CD8-positive, alpha-beta memory T cell (primary cell): ENCODE measurements at places on chromosomes 1 and 21. TPM values are rescaled to one million over a fixed set of nuclear protein-coding genes. Genes with fewer than 3 reads are reported as not detected.

DNA sequence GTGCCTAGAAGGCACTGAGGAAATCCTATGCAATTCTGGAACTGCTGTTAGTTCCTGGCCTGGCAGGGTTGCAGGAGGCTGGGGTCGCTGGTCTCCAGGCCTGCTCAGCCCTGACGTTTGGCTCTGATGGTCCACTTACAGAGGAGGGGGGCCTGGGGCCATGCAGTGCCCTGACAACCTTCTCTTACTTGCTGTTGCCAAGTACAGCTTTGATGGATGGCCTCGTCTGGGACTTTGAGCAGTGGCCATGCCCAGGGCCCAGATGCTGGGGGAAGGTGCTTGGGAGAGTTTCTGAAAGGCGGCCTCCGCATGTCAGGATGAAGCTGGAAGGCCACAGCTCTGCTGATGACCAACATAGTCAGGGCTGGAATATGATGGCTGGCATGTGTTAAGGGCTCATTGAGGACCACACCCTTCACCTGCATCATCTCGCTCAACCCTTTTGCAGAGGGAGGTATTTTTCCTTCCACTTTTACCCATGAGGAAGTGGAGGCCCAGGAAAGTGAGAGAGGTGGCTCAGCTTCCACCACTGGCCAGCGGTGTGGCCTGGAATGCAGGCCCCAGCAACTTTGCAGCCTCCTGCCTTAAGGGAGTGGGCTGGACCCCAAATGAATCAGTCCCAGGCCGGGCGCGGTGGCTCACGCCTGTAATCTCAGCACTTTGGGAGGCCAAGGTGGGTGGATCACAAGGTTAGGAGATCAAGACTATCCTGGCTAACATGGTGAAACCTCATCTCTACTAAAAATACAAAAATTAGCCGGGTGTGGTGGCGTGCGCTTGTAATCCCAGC lies 34.7 kb upstream of the LRRC3 start:
- H3K27ac ChIP-seq: no peak overlapping the region
- no peaks in the 10 kb centered on the region for H3K27me3 ChIP-seq
- DNase-seq: no peak
- H3K4me3 ChIP-seq: no peak overlapping the region

GRCh38 chr1:185668013-185668412 lies 66.2 kb upstream of the HMCN1 start:
- no peaks in the 10 kb centered on the region for H3K36me3 ChIP-seq
- DNase-seq: no peak
- no peaks in the 10 kb centered on the region for H3K27me3 ChIP-seq
- no peak overlapping the region for H3K27ac ChIP-seq
- no peak overlapping the region for H3K4me3 ChIP-seq
- H3K4me1 ChIP-seq: no peaks in the 10 kb centered on the region

GRCh38 chr1:186566140-186566855 lies 105.4 kb upstream of the PDC start:
- no peak overlapping the region for H3K4me3 ChIP-seq
- no peaks in the 10 kb centered on the region for H3K27me3 ChIP-seq
- no peaks in the 10 kb centered on the region for H3K36me3 ChIP-seq
- no peaks in the 10 kb centered on the region for H3K4me1 ChIP-seq
- H3K27ac ChIP-seq: no peak overlapping the region
- DNase-seq: no peak

GRCh38 chr21:31974454-31974985 lies 101.7 kb downstream of the HUNK start:
- no peaks in the 10 kb centered on the region for H3K36me3 ChIP-seq
- H3K4me1 ChIP-seq: no peaks in the 10 kb centered on the region
- H3K27me3 ChIP-seq: no peaks in the 10 kb centered on the region
- H3K4me3 ChIP-seq: no peak overlapping the region
- DNase-seq: peak; percentile 7
- no peak overlapping the region for H3K27ac ChIP-seq

DNA sequence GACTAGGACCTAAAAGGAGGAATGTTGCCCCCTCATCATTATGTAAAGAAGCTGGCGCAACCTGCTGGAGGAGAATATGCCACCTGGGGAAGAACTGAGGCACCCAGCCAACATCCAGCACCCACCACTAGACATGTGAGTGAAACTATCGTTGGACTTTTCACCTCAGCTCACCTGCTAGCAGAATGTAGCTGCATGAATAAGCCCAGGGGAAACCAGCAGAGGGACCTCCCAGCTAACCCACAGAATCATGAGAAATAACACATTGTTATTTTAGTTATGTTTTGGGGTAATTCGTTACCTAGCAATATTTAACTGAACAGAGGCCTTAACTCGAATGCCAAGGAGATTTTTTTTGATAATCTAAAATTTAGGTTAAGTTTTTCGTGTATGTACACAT lies 542.5 kb upstream of the DAB1 start:
- no peaks in the 10 kb centered on the region for H3K36me3 ChIP-seq
- no peak overlapping the region for H3K4me3 ChIP-seq
- H3K27ac ChIP-seq: no peak overlapping the region
- H3K27me3 ChIP-seq: no peaks in the 10 kb centered on the region

DNA sequence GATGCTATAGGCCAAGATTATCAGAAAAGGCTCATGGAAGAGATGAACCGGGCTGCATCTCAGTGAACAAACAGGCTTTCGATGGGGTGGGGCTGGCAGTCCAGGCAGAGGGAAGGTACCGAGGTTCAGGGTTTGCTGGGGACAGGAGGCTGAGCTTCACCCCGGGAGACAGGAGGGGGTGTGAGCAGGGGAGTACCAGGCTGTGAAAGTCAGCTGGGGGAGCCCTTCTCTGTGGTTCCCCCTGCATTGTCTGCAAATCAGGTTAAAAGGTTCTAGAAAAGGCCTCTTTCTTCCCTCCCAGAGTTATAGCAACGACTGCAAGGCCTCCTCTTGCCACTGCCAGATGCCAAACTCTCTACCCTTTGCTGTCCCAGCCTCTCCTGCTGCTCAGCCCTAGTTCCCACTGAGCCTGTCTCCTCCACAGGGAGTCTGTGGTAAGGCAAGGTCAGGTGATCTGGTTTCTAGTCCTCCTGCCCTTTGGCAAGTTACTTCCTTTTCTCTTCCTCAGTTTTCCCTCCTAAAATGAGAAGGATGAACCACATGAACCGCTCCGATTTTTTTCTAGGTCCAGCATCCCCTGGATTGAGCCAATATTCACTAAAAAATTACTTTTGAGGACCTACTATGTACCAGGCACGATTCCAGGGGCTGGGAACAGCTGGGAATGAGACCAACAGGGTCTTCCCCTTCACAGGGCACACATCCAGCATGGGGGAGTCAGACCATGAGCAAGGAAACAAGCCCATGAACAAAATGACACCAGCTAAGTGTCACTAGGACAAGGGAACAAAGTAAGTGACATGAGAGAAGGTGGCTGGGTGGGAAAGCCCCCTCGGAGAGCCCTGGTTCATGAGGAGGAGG lies 7.2 kb downstream of the LAD1 start:
- DNase-seq: no peak
- H3K27ac ChIP-seq: no peak overlapping the region
- peaks cover 6% of the 10 kb centered on the region for H3K27me3 ChIP-seq
- no peak overlapping the region for H3K4me3 ChIP-seq

DNA sequence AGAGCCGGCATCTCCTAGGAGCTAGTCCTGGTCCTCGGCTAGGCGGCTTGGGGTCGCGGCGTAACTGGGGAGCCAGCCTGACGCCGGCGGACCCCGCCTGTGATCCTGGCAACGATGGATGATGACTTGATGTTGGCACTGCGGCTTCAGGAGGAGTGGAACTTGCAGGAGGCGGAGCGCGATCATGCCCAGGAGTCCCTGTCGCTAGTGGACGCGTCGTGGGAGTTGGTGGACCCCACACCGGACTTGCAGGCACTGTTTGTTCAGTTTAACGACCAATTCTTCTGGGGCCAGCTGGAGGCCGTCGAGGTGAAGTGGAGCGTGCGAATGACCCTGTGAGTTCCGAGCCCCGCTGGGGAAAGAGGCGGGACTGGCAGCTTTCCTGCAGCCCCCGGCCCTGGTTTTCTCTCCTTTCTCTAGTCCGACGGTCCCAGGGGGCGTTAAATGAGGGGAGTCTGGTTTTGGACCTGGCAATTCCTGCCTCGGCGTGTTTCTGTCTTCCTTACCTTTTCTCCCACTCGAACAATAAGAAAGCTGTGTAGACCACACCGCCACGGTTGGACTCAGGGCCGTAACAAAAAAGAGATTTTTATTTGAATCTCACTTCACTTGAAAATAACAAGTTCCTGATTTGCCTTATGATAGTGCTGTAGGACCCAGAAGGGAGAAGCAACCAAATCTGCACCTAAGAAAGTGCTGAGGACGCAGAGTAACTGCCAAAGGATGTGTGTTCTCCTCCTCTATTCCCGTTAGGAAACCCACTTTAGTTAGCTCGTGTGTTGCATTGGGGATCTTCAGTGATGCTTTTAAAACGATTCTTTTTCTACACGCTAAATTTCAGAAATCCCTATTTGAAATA lies at the start of gene SPRTN:
SPRTN (plus strand) TSS at position 24 of the 859 bp plus-strand sequence; CDS start at position 115, 91 bp downstream.
- peak within 1 kb of the TSS; percentile 100 for H3K4me3 ChIP-seq
- DNase-seq: no peak
- H3K27ac ChIP-seq: peak within 1 kb of the TSS; percentile 99
- no peaks in the 10 kb centered on the region for H3K27me3 ChIP-seq

DNA sequence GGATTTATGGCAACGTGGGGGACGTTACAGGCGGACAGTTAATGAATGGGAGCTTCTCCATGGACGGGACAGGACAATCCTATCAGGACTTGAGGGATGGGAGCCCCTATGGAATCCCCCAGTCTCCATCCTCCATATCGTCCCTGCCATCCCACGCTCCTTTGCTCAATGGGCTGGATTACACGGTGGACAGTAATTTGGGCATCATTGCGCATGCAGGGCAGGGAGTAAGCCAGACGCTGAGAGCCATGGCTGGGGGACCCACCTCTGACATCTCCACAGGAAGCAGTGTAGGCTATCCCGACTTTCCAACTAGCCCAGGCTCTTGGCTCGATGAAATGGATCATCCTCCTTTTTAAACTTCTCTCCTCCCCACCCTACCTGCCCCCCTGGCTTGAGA lies 44.2 kb downstream of the LHX4 start:
- no peaks in the 10 kb centered on the region for H3K36me3 ChIP-seq
- no peaks in the 10 kb centered on the region for H3K27me3 ChIP-seq
- H3K4me3 ChIP-seq: no peak overlapping the region

DNA sequence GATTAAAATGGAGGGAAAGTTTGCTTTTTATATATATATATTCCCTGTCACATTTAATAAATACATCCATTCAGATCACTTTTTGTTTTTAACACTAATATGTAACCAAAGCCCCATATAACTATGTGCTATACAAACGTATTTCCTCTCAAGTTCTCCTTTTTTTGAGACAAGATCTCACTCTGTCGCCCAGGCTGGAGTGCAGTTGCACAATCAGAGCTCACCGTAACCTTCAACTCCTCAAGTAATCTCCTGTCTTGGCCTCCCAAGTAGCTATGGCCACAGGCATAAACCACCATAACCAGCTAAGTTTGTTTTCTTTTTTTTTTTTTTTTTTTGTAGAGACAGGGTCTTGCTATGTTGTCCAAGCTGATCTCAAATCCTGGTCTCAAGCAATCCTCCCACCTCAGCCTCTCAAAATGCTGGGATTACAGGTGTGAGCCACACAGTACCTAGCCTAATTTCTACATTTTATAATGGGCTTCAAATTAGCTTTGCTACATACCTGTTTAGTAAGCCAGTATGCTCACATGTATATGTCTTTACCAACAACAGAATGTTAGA lies 120.0 kb downstream of the TGFBR3 start:
- no peak for DNase-seq
- H3K27me3 ChIP-seq: no peaks in the 10 kb centered on the region
- H3K36me3 ChIP-seq: no peaks in the 10 kb centered on the region
- no peaks in the 10 kb centered on the region for H3K4me1 ChIP-seq
- H3K4me3 ChIP-seq: no peak overlapping the region

DNA sequence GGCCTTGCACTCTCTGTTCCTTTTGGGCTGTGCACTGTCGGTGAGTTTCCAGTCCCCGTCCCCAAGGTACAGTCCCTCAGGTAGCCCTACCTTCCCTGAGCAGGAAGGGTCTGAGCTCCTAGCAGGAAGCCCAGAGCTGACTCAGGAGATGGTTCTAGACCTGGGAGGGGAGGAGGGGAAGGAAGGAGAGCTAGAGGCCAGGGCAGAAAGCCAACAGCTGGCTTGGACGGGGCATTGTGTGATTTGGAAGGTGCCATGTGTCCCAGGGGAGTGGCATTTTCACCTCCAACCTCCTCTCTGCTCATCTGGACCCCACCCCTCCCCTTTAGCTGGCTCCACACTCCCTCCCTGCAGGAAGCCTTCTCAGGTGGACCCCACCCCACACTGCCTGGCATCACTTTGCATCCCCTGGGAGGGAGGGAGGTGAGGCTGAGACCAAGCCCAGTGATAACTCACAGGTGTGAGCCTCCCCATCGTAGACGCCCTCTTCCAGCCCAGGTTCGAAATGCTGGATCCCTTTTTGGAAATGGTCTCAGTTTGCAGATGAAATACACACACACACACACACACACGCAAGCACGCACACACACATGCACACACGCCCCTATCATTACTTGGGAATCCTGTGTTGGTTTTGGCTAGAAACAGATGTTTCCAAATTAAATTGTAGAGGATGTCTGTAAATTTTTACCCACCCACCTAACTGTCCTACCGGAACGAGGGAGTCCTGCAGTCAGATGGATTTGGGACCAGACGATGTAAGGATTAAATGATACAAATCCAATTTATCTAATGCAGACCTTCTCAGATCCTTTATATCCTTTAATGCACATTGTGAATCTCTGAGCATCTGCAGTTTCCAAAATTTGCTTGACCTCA lies 19.7 kb upstream of the IFNLR1 start:
- H3K4me3 ChIP-seq: no peak overlapping the region
- no peaks in the 10 kb centered on the region for H3K27me3 ChIP-seq

- no peaks in the 10 kb centered on the region for H3K36me3 ChIP-seq
- H3K4me1 ChIP-seq: peaks cover 73% of the 10 kb centered on the region
- H3K27me3 ChIP-seq: no peaks in the 10 kb centered on the region
- H3K27ac ChIP-seq: no peak overlapping the region
- DNase-seq: no peak
Measured at GRCh38 chr1:169683661-169684060, 27.8 kb downstream of the SELL start.

GRCh38 chr1:184027826-184028695 lies 9.5 kb downstream of the COLGALT2 start:
- no peaks in the 10 kb centered on the region for H3K36me3 ChIP-seq
- no peak overlapping the region for H3K27ac ChIP-seq
- no peaks in the 10 kb centered on the region for H3K4me1 ChIP-seq
- DNase-seq: no peak
- H3K27me3 ChIP-seq: peaks cover 3% of the 10 kb centered on the region

- DNase-seq: no peak
- H3K4me3 ChIP-seq: no peak overlapping the region
- no peaks in the 10 kb centered on the region for H3K27me3 ChIP-seq
- H3K27ac ChIP-seq: no peak overlapping the region
Measured at GRCh38 chr1:176379626-176380339, 83.2 kb upstream of the PAPPA2 start.

GRCh38 chr1:202697038-202697437 lies 13.2 kb downstream of the SYT2 start:
- DNase-seq: no peak
- no peaks in the 10 kb centered on the region for H3K4me1 ChIP-seq
- peaks cover 17% of the 10 kb centered on the region for H3K27me3 ChIP-seq
- H3K4me3 ChIP-seq: no peak overlapping the region
- H3K27ac ChIP-seq: no peak overlapping the region

NCF2 gene
- 3.6 TPM for total RNA-seq

ANGPTL3 gene
- not detected for total RNA-seq

SHCBP1L gene
- not detected for total RNA-seq

RGS16 gene
- 58.9 TPM for total RNA-seq

RIMS3 gene
- total RNA-seq: 1.7 TPM

ZNF593OS gene
- not detected for total RNA-seq

CFAP74 gene
- total RNA-seq: not detected

KCNJ9 gene
- 0.04 TPM for total RNA-seq

PADI2 gene
- not detected for total RNA-seq

PCBP3 gene
- total RNA-seq: 0.35 TPM

C1orf53 gene
- 2.9 TPM for total RNA-seq

SAMD11 gene
- not detected for total RNA-seq
